ENCODE measurements at places on chromosomes 1 and 21.

- no peak for DNase-seq
Measured at GRCh38 chr1:190170321-190170720, 307.3 kb downstream of the BRINP3 start.

- no peak for DNase-seq
Measured at GRCh38 chr1:73821520-73821919, 376.5 kb downstream of the LRRIQ3 start.

GRCh38 chr1:98452162-98452561, 209.4 kb upstream of the SNX7 start:
- DNase-seq = no peak

GRCh38 chr1:38291906-38292521, 245.4 kb upstream of the POU3F1 start:
- no peak for DNase-seq

DNA sequence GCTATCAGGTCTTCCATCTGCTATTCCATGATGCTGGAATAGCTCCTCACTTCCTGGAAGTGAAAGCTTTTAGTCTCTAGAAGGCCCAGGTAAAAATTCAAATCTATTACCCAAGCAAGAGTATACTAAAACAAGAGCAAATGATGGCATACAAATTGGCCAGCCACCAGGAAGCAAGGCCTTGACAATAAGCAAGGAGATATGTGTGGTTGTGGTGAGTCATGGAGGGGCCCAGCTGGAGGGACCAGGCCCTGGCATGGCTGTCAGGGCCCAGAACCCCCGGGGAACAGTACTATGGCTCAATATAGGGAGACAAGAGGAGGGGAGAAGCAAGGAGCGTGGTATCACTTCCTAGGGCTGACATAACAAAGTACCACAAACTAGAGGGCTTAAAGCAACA, 358.7 kb downstream of the RRAGC start:
- DNase-seq = no peak

- DNase-seq = no peak
Measured at GRCh38 chr1:190940951-190941350, 463.3 kb upstream of the BRINP3 start.

DNA sequence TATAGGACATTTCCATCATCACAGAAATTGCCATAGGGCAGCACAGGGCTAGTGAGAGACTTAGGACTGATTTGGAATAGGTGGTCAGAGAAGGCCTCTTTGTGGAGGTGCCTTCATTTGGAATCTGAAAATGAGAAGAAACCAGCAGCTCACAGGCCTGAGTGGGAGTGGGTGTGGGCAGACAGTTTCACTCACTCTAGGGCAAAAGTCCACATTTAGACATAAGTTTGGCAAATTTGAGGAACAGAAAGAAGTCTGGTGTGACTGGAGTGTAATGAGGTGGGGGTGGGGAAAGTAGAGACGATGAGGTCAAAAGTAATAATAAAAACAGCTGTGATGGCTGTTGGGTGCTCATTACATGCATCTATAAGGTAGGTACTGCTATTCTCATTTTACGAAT, 22.4 kb upstream of the BCAR3 start:
- DNase-seq = no peak

GRCh38 chr1:25702101-25702775, 85.6 kb downstream of the MAN1C1 start:
- DNase-seq = no peak
